Stimulated activated CD4-positive, alpha-beta T cell treated with anti-CD3 and anti-CD28 coated beads, Interleukin-15, amount 100 ng/mL, for 1 hour (primary cell): ENCODE measurements at places on chromosomes 2 and 18.
A peak's percentile ranks its signal among the peaks of the same experiment; 100 is the strongest.

- DNase-seq = no peak
Measured at GRCh38 chr18:966759-967576, 62.3 kb downstream of the ADCYAP1 start.

DNA sequence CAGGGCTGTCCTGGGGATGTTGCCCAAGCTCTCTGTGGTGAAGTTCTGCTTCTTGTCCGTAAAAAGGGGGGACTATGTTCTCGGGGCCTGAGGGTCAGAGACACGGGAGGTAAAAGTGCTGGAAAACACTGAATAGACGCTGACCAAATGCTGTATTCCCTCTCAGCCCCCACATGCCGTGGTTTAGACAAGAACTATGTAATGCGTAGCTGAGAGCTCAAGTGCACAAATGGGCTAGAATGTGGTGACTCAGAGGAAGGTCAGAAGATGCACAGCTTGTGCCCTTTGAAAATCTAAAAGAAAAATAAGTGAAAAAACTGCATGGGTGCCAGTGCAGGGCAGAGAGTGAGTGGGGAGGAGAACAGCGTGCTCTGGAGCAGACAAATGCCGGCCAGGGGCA, 80.3 kb upstream of the MAP4K4 start:
- no peak for DNase-seq

GRCh38 chr2:75336451-75336850, 137.1 kb upstream of the TACR1 start:
- no peak for DNase-seq

- no peak for DNase-seq
Measured at GRCh38 chr2:231425291-231425810, 29.8 kb downstream of the B3GNT7 start.

- peak; percentile 25 for DNase-seq
Measured at GRCh38 chr18:9971313-9971920, 57.6 kb downstream of the VAPA start.

GRCh38 chr18:23626451-23627279, 36.0 kb downstream of the ANKRD29 start:
- DNase-seq = no peak

DNA sequence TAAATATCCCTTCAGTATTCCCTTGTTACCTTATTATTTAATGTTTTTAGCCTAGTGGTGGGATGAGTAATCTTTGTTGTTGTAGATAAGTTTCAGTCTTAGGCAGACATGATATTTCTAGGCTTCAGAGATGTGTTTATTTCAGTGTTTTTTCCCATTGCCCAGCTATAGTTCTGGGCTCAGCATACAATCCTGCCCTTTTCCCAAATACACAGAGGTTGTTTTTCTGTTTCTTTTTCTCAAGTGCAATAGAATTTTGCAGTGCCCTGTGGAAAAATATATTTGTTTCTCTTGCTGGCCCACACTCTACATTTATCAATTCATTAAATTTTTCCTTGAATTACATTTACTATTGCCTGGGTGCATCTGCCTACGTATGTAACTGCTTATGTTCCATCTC, 321.8 kb downstream of the KCNJ3 start:
- no peak for DNase-seq

GRCh38 chr2:220499225-220499624, 871.8 kb downstream of the SLC4A3 start:
- DNase-seq = no peak

DNA sequence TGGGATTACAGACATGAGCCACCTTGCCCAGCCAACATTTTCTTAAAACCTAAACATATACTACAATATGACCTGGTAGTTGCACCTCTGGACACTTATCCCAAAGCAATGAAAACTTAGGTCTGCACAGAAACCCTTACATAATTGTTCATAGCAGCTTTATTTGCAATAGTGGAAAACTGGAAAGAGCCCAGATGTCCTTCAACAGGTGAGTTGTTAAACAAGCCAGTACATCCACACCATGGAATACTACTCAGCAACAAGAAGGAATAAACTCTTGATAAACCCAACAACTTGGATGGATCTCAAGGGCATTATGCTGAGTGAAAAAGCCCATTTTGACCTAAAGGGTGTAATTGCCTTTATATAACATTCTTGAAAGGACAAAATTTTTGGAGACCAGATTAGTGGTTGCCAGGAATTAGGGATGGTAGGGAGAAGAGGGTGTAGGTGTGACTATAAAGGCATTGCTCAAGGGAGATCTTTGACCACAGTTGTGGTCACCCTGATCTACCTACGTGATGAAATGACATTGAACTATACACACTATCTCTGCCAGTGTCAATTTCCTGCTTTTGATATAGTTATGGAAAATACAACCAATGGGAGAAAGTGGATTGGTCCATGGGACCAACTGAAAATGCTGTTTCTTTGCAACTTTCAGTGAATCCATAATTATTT, 11.9 kb upstream of the AMMECR1L start:
- no peak for DNase-seq
